ENCODE measurements at places on chromosomes 16 and 17.
A peak's percentile ranks its signal among the peaks of the same experiment; 100 is the strongest.

- DNase-seq, result no peak
Observed at GRCh38 chr17:60554377-60554788, 28.3 kb upstream of the APPBP2 start.

DNA sequence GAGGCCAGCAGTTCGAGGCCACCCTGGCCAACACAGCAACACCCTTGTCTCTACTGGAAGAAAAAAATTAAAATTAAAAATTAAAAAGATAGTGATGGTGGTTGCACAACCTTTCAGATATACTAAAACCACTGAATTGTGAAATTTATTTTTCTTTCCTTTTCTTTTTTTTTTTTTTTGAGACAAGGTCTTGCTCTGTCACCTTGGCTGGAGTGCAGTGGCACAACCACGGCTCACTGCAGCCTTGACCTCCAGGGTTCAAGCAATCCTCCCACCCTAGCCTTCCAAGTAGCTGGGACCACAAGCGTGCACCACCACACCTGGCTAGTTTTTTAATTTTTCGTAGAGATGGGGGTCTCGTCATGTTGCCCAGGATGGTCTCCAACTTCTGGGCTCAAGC lies 254.4 kb downstream of the SLC39A11 start:
- no peak for DNase-seq

- no peak for DNase-seq
Observed at GRCh38 chr17:65553009-65553645, 8.3 kb downstream of the AXIN2 start.

DNA sequence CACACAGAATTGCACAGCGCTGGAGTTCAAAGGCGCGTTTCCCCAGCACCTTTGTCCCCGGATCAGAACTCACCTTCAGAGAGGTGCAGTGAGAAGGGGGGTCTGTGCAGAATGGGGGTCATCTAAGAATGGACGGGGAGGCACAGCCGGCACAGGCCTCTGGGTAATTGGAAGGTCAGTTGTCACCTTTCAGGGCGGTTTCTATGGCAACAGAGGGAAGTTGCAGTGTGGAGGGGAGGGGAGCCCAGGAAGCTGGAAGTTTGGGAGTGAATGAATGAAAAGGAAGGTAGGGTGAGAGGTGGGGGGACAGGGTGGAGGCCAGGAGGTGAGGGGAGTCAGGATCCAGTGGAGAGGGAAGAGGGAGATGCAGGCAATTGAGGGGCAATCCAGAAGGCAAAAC lies 12.4 kb upstream of the KCNG4 start:
- no peak for DNase-seq

DNA sequence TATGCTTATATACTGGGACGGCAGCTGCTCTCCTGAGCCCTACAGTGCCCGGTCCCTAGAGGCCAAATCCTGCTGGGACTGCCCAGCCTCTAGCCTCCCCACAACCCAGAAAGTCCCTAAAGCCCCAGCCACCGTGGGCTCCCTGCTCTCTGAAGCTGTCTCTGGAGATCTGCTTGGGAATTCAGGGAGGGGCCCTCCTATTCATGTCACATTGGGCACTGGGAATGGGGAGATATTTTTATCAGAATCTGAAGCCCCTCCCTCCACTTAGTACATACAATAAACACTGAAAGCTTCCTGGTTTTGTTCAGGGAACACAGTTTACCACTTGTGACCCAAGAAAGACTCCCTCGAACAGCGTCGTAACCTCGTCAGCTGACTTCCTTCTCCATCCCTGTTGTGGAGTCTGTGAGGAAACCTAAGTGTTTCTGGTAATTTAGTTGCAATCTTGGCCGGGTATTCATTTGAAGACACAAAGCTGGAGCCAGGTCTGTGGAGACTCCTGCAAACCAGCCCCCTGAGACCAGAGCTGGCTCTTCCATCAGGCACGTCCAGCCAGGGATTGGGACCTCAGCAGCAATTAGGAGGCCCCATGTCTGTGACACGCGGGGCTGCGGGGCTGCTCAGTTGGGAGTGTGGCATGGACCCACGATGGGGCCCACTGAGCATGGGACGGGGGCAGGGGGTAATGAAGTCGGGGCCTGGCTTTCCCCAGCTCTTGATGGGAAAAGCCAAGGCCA lies 38.5 kb downstream of the PGS1 start:
- DNase-seq, result no peak

GRCh38 chr17:55883149-55883548 lies 132.3 kb downstream of the PCTP start:
- DNase-seq, result no peak

DNA sequence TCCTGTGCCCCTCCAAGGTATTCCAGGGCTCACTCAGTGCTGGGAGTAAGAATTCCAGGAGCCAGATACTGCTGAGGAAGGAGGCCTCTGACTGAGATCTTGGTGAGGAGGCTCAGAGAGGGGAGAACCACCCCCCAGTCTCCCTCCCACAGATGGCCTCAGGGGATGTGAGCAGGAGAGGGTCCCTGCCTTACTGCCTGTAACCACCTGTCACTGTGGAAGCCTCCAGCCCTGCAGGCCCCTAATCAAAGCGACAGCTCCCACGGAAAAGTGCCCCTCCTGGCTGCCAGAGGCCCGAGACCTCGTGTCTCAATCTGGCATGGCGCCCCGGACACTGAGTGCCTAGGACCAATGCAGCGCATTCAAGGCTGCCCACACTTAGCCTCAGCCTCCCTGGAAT lies 7.7 kb upstream of the C17orf113 start:
- DNase-seq, result no peak

GRCh38 chr16:30892670-30893416 lies 1.0 kb downstream of the BCL7C start:
- DNase-seq, result peak; percentile 46

DNA sequence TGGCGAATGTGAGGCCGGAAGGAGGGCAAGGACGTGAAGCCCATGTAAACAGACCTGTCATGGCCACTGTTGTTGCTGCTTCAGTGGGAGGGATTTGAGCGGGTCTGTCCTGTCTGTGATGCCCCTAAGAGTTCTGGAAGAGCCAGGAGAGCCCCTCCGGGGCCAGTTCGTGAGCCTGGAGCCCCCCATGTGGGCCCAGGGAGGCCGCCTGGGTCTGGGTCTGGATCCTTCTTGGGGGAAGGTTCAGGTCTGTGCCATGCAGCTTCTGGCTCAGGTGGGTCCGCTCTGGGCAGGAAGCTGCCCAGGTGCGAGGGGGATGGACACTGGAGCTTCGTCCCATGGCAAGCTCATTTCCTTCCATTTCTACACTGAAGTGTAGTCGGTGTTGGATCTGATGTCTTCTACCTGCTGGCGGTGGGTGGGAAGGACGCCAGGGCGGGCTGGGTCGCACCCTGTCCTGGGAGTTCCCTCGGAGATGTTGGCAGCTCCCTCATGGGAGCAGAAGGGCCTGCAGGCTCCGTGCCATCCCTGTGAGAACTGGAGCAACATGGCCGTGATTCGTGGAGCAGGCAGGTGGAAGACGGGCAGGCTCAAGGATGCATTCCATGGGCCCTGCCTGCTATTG lies 11.2 kb upstream of the WFIKKN1 start:
- DNase-seq, result no peak

- no peak for DNase-seq
Observed at GRCh38 chr17:48491527-48492273, 39.1 kb downstream of the HOXB1 start.

DNA sequence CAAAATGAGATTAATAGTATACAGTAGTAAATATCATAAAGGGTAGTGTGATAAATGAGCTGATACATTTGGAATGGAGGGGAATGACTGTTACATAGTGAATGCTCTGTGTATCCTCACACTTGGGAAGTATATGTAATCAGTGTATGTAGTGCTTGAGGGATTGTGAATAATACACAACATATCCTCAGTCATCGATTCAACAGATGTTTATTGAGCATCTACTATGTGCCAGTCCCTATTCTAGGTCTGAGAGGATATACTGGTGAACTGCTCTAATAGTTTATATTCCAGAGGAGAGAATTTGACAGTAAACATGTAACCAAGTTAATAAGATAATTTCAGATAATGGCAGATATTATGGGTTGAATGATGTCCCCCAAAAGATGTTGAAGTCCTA lies 3.4 kb upstream of the BECN1 start:
- DNase-seq, result no peak

DNA sequence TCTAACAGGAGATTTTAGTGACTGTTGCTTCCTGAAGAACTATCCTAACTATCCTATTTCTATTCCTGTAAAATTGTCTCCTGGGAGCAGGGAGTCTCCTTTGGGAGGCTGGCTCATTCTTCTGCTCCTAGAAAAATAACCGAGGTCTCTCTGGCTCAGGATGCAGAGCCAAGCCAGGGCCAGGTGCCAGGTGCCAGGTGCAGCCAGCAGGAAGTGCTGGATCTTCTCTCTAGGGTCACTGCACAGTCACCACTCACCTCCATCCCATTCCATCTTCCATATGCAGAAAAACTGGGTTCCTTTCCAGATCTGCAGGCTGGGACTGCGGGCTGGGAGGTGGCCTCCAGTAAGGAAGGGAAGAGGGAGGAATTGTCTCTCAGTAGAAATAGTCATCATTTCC lies 3.8 kb upstream of the TMC7 start:
- DNase-seq, result no peak

- no peak for DNase-seq
Observed at GRCh38 chr17:80204626-80205468, 15.3 kb downstream of the SGSH start.

- no peak for DNase-seq
Observed at GRCh38 chr17:57502811-57503241, 242.3 kb downstream of the CCDC182 start.

GRCh38 chr17:1033503-1033902 lies 36.6 kb downstream of the TIMM22 start:
- DNase-seq, result no peak

GRCh38 chr16:16062023-16062937 lies 112.9 kb downstream of the ABCC1 start:
- DNase-seq, result peak; percentile 49

DNA sequence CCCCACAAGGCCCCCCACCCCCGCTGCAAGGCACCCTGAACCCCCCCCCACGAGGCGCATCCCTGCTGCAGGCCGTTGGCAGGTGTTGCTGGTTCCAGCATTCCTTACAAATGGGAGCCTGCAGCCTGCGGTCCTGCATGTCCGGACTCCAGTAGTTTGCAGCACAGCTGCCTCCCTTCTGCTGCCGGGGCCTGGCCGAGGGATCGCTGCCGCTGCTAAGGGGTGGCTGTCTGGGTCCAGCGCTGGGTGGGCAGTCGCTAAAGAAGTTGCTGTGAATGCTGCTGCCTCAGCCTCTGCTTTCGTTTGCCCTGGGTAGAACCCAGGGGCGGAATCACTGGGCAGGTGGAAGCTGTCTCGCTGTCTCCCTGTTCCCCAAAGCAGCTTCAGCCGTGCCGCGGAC lies 11.8 kb downstream of the UTS2R start:
- DNase-seq, result no peak

GRCh38 chr17:78407387-78408000 lies 29.0 kb downstream of the PGS1 start:
- DNase-seq, result no peak

DNA sequence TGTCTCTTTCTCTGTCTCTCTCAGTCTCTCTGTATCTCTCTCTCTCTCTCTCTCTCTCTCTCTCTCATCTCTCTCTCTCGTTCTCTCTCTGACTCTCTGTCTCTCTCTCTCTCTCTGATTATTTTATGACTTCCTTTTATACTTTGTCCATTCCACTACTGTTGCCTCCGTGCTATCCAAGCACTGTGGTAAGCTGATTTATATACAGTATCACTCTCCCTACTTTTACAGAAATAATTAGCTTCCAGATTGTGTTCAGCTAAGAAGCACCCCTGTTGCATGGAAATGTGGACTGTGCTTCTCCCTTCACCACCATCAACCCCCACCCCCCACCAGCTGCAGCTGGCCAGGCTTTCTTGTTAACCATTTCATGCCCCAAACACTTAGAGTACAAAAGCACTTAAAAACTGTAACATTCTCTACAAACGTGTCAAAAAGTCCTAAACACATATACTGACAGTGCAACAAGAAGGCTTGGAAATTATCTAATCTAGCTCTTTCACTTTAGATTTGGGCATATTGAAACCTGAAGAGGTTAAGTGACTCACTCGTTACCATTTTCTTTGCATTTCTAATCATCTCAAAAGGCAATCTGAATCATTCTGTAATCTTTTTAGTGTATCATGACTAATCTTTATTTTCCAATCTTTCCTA lies 11.6 kb upstream of the TMEM100 start:
- DNase-seq, result peak; percentile 10

GRCh38 chr17:37090941-37091340 lies 142.2 kb downstream of the AATF start:
- no peak for DNase-seq

- no peak for DNase-seq
Observed at GRCh38 chr17:75439287-75439686, 17.1 kb upstream of the TMEM94 start.

DNA sequence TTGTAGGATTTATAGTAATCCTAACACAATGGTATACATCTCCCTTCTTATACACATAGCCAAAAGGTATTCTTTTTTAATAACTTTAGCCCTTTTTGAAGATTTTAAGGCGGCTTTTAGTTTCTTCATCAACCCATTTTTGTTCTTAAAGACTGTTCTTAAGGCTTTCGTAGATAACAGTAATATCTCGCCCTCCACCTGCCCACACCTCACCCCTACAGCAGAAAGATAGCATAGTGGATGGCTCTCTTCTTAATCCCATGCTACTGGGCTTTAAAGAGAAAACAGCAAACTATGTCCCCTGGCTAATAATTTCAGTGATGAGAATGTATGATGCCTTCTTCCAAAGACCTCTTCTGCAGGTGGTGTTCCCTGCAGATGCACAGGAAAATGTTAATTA lies 8.6 kb downstream of the IGSF6 start:
- no peak for DNase-seq

DNA sequence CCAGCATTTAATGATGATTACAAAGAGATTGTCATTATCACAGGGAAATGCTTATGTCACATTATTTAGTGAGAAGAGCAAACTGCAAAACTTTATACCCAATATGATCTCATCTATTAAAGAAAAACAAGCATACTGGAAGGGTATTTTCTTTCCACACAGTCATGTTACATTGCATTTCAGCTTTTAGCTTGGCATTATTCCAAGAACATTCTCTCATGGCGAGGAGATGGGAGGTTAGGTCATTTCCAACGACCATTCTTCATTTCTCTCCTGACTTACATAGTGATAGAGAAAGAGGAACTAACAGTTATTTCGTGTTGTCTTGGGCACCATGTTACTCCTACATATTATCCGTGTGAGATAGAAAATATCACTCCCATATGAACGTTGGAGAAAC lies 309.4 kb upstream of the XYLT1 start:
- no peak for DNase-seq

- no peak for DNase-seq
Observed at GRCh38 chr17:80163336-80163735, 6.5 kb upstream of the CARD14 start.

DNA sequence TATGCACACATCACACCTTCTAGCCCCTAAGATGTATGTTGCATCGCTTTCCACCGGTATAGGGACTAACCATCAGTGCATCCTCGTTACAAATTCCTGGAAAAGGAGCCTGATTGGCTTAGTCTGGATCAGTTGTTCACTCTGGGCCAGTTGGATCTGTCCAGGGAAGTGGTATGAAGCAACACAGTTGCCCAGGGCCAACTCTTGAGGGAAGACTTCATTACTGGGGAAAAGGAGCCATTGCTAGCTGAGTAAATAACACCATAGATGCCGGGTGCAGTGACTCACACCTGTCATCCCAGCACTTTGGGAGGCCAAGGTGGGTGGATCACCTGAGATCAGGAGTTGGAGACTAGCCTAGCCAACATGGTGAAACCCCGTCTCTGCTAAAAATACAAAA lies 275.2 kb upstream of the RBFOX1 start:
- no peak for DNase-seq

GRCh38 chr16:14958970-14959369 lies 15.9 kb upstream of the PDXDC1 start:
- DNase-seq, result peak; percentile 17

Data from GM13976 (cell line).